ENCODE measurements at places on chromosomes 6 and 20.
A peak's percentile ranks its signal among the peaks of the same experiment; 100 is the strongest.

DNA sequence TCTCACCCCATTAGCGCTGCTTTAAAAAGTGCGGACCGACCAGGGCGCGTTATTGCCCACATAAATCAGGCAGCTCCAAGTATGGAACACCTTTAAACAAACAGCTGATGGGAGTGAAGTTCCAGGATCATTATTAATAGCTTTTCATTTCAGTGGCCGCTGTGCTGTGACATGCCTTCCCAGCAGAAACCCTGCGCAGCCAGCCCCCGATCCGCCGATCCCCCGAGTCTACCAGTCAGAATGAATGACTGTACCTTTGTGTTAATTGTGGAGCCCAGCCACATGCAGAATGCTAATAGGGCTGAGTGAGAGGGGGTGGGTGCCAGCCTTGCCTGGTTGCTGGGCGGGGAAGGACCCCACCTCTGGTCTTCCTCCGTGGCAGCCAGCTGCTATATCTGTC, 21.9 kb downstream of the CDH22 start:
- DNase-seq: no peak

DNA sequence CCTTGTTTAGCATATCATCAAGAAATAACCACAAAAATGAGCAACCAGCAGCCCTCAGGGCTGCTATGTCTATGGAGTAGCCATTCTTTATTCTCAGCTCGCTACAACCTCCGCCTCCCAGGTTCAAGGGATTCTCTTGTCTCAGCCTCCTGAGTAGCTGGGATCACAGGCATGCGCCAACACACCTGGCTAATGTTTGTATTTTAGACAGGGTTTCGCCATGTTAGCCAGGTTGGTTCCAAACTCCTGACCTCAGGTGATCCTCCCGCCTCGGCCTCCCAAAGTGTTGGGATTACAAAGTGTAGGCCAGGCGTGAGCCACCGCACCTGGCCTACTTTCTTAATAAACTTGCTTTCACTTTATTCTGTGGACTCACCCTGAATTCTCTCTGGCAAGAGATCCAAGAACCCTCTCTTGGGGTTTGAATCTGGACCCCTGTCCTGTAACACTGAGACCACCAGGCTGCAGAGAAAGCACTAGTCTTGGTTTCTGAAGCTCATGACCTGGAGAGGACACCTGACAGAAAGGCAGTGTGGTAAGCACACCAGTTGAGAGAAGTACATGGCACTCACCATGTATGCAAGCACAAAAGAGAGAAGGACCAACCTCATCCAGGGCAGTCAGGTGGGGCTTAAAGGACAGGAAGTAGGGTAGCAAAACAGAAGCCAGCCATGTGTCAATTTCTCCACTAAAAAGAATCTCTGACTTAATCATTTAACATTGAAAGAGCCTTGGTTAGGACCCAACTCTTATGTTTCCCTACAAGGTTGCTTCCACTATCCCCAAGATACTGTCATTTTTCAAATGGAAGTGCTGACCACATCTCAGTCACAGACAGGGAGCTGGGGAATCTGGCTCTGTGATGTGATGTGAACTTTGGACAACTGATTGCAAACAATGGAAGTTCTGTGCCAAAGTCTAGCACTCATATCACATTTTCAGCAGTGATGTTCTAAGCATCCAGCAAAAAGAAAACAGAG, 97.4 kb upstream of the DST start:
- DNase-seq: no peak

DNA sequence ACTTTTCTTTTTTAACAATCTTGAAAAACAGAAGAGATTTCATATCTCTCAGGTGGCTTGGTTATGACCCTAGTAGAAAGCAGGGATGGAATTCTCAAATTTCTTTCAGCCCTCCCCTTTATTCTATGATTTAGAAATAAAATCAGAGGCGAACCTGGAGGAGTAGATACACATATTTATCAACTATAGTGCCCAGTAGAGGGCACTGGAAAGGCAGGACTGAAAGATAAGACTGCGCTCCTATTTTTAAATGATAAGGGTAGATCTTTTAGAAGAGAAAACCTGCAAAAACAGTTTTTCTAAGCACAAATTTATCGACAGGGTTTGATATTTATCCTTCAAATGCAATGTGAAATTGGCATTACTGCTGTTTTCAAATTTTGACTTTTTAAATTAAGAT, 1296.6 kb downstream of the EPHA7 start:
- no peak for DNase-seq

GRCh38 chr6:135358251-135358821, 139.2 kb downstream of the AHI1 start:
- DNase-seq: no peak

DNA sequence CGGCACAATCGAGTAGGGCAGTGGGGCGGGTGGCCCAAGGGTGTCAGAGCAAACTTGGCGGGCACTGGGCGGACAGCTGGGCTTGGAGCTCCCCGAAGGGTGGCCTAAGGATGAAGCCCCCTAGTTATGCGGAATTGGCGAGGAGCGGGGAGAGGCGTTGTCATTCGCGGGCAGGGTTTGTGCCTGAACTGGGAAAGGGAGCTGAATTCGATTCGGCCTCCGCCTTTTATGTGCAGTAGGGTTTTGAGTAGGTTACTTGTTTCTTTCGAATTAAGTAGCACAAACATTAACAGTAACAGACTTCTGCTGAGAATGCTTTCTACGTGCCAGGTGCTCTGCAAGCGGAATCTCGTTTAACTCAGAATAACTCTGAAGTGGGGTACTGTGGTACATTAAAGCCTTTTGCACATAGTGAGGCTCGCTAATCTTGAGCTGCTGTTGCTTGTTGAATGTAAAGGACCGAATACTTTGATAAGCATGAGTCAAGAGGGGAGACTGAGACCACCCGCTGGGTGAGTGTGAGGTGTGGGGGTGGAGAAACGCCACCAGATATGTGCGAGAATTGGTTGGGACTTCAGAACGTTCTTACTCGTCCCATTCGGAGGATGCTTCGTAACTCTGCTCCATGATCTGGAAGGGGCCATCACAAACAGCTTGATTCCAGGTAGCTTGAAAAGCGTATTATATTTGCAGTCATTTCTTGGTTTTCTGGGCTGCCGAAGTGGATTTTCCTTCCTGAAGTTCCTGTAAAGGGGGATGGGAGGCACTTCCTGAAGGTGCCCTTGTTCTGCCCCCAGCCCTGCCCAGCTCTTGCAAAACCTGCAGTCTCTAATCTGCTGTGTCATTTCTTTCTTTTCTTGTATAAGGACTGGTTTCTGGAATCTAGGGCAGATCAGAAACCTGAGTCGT, 833 bp downstream of the RAB5IF start:
- DNase-seq: no peak

DNA sequence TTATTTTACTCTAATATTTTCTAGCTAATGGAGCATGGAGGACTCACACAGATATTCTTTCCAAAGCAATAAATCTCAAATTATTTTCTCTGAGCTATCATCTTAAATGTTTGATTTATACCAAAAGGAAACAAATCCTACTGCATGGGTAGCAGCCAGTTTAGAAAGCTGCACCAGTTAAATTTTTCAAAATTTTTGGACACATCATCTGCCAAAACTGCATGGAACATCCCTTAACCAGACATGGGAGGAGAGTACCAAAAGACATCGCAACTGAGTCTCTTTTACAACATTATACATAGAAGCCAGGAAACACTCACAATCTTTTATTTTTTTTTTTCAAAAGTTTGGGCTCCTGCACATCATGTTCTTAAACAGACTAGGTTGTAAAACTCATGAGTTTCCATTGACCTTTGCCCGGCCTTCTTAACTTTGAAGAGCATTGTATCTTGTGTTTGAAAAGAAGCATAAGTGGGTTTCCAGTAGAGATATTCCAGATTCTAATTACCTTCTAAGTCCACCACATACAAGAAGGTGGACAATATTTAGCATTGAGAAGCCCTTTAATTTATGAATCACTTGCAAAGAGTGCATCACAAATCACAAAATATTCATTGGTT, 87.7 kb upstream of the HMGCLL1 start:
- no peak for DNase-seq

DNA sequence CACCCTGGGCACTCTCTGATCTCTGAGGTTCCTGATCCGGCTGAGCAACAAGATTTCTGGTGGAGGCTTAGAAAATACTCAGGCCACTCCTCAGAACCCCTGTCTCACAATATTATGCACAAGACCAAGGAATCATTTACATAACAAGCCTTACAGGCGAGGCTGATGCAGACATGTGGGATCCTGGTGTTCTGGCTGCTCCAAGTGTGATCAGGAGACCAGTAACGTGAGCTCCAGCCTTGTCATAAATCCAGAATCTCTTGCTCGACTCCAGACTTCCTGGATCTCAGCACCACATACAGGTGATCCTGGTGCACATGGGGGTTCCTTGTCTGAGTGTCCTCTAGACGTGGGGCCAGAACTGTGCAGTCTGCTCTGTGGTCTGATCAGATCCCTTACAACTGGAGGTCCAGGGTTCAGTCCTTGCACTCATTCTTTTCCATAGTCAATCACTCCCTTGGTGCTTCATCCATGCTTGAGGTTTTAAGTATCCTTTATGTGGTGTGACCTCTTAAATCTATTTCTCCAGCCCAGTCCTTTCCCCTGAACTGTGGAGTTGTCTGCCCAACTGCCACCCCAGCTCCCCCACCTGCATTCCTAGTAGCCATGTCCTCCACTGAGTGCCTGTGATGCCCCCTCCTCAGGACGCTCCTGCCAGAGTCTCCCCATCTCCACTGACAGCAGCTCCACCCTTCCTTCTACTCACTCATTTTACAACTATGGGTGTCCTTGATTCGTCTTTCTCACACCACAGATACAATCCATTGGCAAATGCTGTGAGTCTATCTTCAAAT, 5.1 kb downstream of the HLA-C start:
- DNase-seq: no peak

GRCh38 chr6:56652994-56653393, 10.3 kb upstream of the DST start:
- DNase-seq: no peak

- no peak for DNase-seq
These were observed 14.0 kb downstream of the SMLR1 start for GRCh38 chr6:130841128-130841728.

- peak; percentile 65 for DNase-seq
These were observed 230.3 kb downstream of the IBTK start for GRCh38 chr6:82017288-82017687.

DNA sequence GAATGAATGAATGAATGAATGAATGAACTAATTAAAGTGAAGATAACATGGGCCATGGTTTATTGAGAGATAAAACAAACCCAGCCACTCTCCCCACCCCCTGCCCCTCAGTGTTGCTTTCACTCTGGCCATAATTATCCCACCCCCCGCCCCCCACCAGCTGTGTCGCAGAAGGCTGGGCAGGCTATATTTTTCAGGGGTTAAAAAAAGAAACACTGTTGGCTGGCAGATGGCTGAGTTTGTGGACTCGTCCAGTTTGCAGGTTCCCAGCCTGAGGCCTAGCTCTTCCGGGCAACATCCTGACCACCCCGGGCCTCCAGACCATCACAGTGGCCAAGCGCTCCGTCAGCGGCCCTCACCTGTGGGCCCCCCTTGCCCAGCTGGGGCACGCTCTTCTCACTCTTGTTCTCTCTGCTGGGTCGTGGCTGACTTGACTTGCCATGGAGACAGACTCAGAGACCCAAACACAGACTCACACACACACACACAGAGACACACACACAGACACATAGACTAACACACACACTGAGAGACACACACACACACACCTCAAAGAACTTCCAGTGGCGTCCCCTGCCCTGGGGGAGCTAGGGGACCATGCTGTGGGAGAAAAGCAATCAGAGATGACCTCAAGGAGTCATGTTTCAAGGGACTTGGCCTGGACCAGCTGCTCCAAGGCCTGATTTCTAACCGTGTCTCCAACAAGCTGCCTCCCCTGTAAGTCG, 2.2 kb upstream of the GRM4 start:
- no peak for DNase-seq

GRCh38 chr6:68160348-68160747, 474.7 kb upstream of the ADGRB3 start:
- DNase-seq: no peak

GRCh38 chr20:19466206-19466928, 253.9 kb downstream of the SLC24A3 start:
- no peak for DNase-seq

GRCh38 chr6:142926494-142927270, 18.3 kb downstream of the HIVEP2 start:
- peak; percentile 56 for DNase-seq

DNA sequence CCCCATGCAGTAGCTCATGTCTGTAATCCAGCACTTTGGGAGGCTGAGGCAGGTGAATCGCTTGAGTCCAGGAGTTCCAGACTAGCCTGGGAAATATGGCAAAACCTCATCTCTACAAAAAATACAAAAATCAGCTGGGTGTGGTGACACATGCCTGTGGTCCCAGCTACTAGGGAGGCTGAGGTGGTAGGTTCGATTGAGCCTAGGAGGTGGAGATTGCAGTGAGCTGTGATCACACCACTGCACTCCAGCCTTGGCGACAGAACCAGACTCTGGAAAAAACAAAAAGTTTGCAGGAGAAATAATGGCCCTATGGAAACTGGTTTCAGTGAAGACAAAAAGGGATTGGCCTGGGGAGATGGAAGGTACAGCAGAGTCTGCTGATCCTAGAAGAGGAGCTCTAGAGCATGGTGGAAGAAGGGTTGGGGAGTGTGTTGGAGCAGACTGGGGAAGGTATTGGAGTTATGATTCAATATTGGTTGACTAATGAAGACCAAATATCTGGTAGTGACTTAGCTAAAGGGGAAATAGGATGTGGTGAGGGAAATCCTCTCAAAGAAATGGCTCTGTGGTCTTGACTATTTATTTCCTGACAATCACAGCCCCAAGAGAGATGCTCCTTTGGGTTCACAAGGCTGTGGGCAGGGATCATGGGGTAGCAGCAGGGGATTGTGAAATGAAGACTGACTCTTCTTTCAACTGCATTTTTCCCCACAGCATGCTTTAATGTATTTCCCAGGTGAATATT, 281.9 kb downstream of the UTRN start:
- no peak for DNase-seq

GRCh38 chr6:37456816-37457560, 24.0 kb downstream of the CMTR1 start:
- no peak for DNase-seq

- no peak for DNase-seq
These were observed 7.6 kb upstream of the GCNT2 start for GRCh38 chr6:10513544-10513943.

- no peak for DNase-seq
These were observed 170.3 kb upstream of the KCNG1 start for GRCh38 chr20:51193066-51193772.

GRCh38 chr6:163386329-163386908, 28.1 kb upstream of the QKI start:
- no peak for DNase-seq

GRCh38 chr6:3788408-3789017, 37.0 kb upstream of the PXDC1 start:
- DNase-seq: no peak

GRCh38 chr6:154611241-154611640, 100.8 kb upstream of the CNKSR3 start:
- no peak for DNase-seq

DNA sequence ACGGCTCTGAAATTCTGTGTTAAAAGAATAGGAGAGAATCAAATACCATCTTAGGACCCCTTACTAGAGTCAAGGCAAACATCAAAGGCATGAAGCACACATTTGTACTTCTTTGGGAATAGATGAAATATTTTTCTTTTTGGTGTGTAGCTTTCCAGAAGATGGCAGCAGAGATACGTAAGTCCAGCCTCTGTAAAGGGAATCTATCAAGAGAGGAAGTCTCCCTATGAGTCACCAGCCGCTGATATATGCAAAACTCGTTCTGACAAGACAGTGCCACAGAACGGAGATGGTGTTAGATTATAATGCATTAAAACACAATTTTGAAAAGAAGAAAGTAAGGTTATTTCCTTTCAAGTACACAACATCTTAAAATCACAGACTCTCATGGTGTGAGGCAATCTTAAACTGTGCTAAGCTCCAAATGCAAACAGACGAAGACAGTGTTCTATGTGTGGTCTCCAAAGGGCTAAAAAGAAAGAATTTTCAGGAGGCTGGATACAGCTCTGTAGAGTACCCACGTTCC, 120.0 kb upstream of the AGPAT4 start:
- DNase-seq: peak; percentile 41
